ENCODE measurements at places on chromosomes 13 and 19.

DNA sequence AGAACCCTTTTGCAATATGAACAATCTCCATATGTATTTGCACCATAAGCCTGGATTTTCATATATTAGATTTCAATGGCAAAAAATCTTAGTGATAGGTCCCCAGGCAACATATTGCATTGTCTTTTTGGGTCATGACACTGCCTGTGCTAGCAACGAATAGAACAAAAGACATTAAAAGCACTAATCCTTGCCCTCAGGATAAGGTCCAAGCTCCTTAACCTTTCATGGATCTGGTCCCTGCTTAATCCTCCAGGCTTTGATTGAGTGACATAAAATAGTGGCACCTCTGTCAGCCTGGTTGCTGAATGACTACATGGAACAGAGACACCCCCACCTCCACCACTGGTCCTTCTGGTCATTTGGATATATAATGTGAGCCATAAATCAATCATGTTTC lies 134.4 kb downstream of the RBM26 start:
- DNase-seq: no peak

- peak; percentile 50 for DNase-seq
Observed at GRCh38 chr13:45737571-45738017, 35.5 kb downstream of the CBY2 start.

- DNase-seq: no peak
Observed at GRCh38 chr19:42111384-42111783, 20.9 kb downstream of the POU2F2 start.

- DNase-seq: no peak
Observed at GRCh38 chr13:79918620-79919019, 422.3 kb downstream of the SPRY2 start.

DNA sequence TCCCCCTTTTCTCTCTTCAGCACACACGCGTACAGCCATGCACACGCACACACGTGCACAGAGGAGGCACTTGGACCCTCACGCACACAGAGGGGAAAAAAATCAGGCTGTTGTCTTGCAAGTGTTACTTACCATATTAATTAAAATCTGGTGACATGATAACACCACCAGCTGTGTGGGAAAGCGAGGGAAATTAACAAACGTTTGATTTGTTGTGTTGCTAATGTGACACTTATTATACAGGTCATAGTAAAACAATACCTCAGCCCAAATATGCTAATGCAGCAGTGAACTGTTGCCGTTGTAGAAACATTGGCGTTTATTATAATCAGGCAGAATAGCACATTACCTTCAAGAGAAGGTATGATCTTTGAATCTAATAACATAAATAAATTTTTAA lies 211.7 kb downstream of the TEX29 start:
- no peak for DNase-seq

DNA sequence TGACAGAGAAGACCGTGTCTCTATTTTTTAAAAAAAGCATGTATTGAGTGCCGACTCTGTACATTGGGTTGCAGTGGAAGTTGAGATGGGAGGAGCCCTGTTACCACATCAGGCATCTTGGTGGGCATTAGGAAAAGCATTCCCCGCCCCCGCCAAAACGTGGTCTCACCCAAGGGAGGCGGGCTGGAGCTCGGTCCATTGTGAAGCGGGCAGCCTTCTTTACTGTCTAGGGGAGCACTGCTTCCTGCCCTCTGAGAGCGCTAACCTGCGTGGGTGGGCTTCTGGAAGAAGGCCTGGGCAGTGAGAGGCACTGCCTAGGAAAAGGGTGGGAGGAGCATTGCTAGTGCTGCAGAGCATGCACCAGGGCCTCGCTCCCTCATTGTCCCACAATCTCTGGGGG lies 3.9 kb downstream of the NR1H2 start:
- DNase-seq: no peak

DNA sequence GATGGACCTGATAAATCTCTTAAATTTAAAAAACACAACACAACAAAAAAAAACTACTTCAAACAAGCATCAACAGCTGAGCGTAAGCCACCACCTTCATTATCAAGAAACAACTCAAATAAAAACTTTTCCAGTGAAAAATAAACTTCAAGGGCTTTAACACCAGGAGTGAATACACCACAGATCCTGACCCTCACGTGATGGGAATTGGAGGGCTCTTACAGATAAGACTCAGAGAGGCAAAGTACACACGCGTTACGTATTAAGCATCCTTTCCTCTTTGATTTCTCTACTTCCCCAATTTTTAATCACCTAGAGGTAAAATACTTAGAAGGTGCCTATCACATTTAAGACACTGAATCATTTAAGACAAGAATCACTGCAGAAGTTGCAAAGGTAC lies 573 bp upstream of the STARD13 start:
- no peak for DNase-seq
